ENCODE measurements at places on chromosomes 12 and 14. TPM values are rescaled to one million over a fixed set of nuclear protein-coding genes. Genes with fewer than 3 reads are reported as not detected.

ANG gene
- total RNA-seq = 3.2 TPM

- H3K27ac ChIP-seq = no peak overlapping the region
- no peaks in the 10 kb centered on the region for H3K4me1 ChIP-seq
- no peaks in the 10 kb centered on the region for H3K27me3 ChIP-seq
- DNase-seq = no peak
Measured at GRCh38 chr14:105305345-105305744, 4.5 kb upstream of the BRF1 start.

PLD4 gene
- total RNA-seq = not detected

SERPINA3 gene
- not detected for total RNA-seq

LMO3 gene
- total RNA-seq = not detected

Data from H9 (cell line).